Inflammatory macrophage (primary cell): ENCODE measurements at places on chromosomes 3 and 15.

DNA sequence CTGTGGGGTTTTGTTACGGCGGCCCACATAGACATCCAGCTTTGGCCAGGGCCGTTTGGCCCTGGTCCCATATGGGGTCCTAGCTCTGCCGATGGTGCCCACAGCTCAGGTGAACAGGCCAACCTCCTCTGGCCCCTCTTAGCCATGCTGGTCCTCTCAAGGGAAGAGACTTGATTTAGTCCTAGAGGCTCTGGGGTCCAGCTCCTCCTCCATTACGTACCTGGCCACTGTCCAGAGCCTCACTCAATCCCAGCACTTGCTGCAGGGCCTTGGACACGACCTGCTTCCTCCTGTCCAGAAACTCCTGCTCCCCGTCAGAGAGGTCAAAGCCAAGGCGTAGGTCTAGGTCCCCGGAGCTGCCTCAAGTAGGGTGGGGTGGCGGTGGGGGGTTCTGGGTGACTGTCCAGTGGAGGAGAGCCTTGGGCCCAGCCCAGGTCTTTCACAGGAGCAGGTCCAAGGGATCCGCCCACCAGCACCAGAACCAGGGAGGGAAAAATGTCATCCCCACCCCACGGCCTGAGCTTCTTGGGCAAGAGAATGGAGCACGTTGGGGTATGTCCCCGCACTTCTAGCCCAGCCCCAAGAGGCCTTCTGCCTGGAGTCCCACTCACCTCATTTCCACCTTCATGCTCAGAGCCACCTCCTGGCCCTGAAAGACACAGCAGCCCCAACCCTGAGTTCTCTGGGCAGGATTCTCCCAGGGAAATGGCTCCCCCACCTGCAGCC, 6.8 kb downstream of the PLA2G4F start:
- no peak for DNase-seq

DNA sequence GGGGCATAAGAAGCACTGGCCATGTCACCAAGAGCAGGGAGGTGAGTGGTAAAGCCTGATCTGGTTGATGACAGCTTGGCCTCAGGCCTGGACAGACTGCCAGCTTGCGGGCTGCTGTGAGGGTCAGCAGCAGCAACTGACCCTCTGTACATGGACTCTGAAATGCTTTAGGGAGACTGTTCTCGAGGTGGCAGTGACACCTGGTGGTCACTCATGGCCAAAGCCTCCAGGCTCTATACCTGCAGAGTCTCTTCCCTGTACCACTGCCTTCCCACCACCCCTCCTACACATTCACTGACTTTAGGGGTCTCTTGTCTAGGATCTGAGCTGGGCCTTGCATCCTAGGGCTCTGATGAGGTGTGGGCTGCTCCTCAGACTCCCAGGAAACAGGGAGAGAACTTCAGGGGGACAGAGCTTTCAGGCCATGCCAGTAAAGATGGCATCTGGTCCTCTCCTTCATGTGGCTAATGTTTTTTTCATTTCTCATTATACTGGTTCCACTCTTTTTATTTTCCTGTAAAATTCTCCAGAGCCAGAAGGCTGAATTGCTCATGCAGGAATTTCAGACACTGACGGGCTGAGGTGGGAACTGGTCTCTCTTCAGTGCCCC, 17.2 kb upstream of the TIMP4 start:
- peak; percentile 65 for DNase-seq

DNA sequence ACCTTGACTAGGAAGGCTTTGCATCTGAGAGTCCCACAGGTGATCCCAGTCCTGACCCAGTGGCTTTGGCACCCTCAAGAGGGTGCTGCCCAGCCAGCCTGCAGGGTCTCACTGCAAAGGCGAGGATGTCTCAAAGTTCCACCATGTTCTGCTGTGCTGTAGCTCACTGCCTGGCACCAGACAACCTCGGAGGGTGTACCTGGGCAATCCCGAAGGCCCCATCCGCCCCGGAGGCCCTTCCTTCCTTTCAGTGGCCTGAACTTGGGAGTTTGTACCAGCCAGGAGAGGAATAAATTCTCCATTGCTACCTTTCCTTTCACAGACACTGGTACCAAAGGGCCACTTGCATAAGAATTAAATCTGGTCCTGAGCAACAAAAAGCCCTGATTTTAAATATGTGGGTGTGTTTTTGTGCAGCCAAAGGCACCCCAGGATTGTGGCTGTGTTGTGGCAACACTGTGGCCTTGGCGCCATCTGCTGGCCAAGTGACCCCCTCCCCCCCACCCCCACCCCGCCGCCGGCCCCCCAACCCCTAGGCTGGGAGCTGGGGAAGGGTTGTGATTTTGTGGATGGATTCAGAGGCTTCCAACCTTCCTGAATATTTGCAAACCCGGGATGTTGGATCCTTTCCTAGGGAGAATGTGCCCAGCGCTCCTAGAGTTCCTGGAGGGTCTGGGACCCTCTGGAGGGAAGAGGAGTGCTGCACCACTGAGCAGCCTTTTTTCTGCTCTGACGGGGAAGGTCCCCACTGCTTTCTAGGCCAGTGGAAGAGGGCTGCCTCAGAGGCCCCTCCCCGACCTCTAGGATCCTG, 9.7 kb upstream of the PTPN23 start:
- no peak for DNase-seq

DNA sequence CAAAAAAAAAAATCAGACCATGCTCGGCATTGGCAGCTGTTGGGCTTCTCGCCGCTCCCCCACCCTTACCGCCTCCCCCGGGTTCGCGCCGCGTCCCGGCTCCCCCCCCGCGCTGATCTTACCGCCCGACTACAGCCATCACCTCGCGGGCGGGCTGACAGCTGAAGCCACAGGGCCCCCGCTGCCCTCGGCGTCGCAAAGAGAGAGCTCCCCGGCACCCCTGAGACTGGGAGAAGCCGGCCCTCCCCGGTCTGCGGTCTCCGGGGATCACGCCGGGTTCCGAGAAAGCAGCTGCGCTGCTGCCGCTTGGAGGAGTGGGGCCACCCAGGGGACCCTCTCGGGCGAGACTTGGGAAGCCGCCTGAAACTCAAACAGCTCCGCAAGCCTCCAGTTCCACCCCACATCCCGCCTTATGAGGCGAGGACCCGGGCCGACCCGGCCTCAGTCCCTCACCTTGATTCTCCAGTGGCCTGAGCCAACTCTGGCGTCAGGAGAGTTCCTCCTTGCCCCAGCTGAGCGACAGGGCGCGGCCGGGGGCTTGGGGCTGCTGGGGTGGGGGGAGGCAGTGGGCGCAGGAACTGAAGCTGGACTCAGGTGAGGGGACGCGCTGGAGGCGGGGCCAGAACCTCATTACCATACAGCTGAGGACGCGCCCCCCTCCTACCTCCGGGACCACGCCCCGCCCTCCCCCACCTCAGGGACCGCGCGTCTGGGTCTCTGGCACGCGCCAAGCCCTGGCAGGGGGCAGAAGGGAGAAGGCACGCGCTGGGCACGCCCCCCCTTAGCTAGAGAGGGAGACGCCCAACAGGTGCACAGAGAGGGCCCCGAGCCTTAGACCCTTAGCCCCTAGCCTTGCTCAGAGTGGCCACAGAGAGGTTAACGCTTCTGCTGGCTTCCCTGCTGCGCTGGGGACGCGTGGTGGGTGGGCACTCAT, 1.0 kb upstream of the DLL4 start:
- no peak for DNase-seq

- DNase-seq: peak; percentile 83
Observed at GRCh38 chr3:186241910-186242821, 119.9 kb downstream of the DGKG start.

- DNase-seq: peak; percentile 31
Observed at GRCh38 chr3:14225421-14225820, 46.8 kb downstream of the LSM3 start.

GRCh38 chr3:97187771-97188170, 373.4 kb downstream of the EPHA6 start:
- no peak for DNase-seq

DNA sequence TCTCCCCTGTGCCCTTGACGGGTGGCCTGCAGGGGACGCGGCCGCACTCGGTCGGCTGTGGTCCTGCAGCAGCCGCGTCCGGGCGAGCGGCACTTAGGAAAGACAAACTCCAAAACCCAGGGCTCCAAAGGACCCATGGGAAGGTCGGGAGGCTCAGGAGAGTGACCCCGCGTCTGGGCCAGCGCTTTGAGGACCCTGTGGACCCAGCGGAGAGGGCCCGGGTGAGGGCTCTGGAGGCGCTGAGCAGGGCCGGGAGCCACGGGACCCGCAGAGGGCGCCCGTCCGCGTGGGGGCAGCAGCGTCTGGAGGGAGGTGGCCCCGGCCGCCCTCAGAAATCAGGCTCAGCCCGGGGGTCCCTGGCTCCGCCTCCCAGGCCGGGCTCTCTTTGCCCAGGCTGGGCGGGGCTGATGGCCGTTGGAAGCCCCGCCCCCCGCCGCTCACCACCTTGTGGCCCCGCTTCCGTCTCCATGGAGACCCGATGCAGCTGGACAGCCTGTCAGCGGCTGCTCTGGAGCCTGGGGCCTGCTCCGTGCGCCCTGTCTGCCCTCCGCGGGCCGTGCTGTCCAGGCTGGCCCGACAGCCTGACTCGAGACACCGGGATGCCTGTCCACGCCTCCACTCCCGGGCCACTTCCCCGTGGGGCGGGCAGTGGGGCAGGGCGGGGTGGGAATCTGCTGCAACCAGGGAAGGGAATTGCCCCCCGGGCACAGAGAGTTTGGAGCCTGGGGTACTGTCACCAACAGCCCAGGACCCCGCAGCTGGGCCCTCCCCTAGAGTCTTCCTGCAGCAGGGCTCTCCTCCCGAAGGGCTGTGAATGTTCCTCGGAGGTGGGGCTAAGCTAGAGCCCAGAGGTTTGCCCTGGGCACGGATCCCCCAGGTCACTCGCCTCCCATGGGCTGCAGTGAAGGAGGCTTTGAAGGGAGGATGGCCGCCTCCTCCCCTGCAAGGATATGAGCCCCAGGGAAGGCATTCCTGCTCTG, 34.8 kb upstream of the RPL32 start:
- DNase-seq: no peak

GRCh38 chr15:60528530-60528929, 49.6 kb upstream of the ICE2 start:
- DNase-seq: no peak

GRCh38 chr3:12659316-12660015, 4.5 kb downstream of the RAF1 start:
- DNase-seq: no peak

DNA sequence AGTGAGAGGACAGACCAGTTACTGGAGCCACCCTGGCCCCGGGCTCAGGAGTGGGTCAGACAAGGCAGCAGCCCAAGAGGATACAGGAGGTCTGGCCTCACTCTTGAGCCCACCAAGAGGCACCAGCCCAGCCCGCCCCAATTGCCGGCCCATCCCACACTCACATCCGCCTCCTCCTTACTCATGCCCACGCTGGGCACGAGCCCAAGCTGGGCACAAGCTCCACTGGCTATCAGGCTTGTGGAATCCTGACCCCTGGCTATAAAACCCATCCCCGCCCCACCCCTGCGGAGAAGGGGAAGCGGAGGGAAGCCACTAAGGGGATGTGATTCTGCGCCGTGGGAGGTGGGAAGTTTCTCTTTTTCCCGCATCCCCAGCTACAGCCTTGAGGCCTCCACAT, 25.9 kb downstream of the ADCY5 start:
- DNase-seq: peak; percentile 2

DNA sequence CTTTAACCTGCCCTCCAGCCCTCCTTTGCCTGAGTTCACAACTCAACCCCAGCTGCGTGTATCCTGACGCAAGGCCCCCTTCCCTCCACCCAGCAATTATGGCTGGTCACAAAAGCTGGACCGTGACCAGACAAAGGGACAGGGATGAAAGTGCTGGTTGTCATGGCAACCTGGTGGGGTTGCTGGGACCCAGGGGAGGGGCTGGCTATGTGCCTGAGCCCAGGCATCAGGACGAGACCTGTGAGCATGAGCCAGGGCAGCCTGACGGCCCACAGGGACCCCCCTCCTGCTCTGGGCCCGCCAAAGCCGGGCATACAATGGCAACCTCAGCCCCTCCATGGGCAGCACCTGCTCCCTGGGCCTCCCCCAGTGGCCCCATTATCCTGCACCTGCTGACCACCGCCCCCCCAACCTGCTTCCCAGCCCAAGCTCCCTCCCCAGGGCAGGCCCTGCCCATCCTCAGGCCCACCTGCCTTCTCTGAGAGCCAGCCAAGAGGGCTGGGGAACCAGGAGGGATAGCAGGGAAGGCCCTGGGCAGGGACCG, 4.5 kb upstream of the DNAH1 start:
- no peak for DNase-seq

DNA sequence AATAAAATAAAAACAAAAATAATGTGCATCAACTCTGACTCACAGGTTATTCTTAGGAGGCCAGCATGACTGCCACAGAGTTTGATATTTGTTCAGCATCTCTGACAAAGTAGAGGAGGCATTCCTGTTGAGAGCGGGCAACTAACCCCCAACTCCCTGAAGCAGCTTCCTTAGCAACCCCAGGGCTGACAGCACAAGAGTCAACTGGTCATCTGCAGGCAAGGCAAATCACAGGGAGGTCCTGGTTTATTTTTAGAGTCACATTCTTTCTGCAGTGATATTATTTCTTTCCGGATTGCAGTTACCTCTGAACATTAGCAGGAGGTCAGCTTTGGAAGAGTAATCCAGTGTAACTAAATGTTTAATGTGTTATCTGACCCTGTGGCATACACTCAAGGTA, 273.0 kb downstream of the PLCL2 start:
- DNase-seq: no peak

DNA sequence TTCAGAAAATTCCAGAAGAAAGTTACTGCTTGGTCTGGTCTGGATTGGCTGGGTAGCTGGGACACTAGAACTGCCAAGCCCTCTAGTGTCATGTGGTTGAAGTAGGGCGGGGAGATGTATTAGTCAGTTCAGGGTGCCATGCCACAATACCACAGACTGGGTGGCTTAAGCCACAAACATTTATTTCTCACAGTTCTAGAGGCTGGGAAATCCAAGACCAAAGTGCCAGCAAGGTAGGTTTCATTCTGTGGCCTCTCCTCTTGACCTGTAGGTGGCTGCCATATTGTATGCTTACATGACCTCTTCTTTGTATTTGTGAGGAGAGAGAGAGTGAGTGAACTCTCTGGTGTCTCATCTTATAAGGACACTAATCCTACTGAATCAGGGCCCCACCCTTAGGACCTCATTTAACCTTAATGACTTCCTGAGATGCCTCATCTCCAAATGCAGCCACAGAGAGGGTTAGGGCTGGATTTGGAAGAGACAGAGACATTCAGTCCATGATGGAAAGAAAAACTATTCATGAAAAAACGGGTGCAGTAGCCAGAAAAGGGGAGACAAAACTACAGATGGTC, 18.1 kb upstream of the ZSCAN2 start:
- DNase-seq: no peak
